ENCODE measurements at places on chromosomes 1 and 21. TPM values are rescaled to one million over a fixed set of nuclear protein-coding genes. Genes with fewer than 3 reads are reported as not detected.
A peak's percentile ranks its signal among the peaks of the same experiment; 100 is the strongest.

The C1orf216 gene
- total RNA-seq: 6.6 TPM

The CCDC185 gene
- not detected for total RNA-seq

The ABCD3 gene
- 93.4 TPM for total RNA-seq

The C1orf116 gene
- 10.4 TPM for total RNA-seq

The OR6N1 gene
- not detected for total RNA-seq

GRCh38 chr1:223651291-223651991, 14.1 kb downstream of the CAPN8 start:
- H3K4me3 ChIP-seq: no peak overlapping the region
- H3K27ac ChIP-seq: no peak overlapping the region

- peak overlapping the region; percentile 35 for H3K27ac ChIP-seq
- no peaks in the 10 kb centered on the region for H3K36me3 ChIP-seq
- no peak overlapping the region for H3K4me3 ChIP-seq
- peaks cover 18% of the 10 kb centered on the region for H3K4me1 ChIP-seq
- no peak for DNase-seq
These were observed 235.3 kb downstream of the TOMM20 start for GRCh38 chr1:234893359-234893724.

DNA sequence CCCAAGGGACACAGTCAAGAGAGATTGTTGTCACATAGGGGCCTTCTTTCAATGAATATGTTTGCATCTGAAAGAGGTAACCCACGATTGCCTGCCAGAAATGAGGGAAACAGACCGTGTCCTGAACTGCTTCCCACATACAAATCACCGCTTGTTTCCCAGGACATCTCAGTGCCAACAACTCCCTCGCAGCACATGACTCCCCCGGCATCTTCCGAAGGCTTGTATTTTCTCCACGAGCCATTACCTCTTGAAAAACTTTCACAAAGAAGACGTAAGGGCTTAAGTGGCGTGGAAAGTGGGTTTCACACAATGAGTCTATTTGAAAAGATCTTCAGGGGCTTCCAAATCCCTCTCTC, 31.6 kb upstream of the PDE9A start:
- H3K27me3 ChIP-seq: no peaks in the 10 kb centered on the region
- H3K36me3 ChIP-seq: no peaks in the 10 kb centered on the region
- H3K27ac ChIP-seq: no peak overlapping the region
- no peak for DNase-seq
- peaks cover 27% of the 10 kb centered on the region for H3K4me1 ChIP-seq
- H3K4me3 ChIP-seq: no peak overlapping the region
